ENCODE measurements at places on chromosomes 3 and 15. TPM values are rescaled to one million over a fixed set of nuclear protein-coding genes. Genes with fewer than 3 reads are reported as not detected.

- DNase-seq, result no peak
Measured at GRCh38 chr15:63699101-63699785, 102.1 kb downstream of the FBXL22 start.

DNA sequence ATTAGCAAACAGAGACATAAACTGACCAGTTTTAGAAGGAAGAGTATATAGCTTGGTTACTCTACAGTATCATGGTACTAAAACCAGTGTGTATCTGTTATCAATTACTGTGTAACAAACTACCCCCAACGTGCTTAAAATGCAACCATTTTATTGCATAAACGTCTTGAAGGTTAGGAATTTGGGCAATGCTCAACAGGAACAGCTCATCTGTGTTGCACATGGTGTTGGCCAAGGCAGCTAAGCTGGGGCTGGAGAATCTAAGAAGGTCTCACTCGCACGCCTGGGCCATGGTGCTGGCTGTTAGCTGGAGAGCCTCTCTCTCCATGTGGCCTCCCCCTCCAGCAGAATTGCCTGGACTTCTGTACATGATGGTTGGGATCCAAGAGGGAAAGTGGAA, 81.2 kb upstream of the THBS1 start:
- no peak for DNase-seq

DNA sequence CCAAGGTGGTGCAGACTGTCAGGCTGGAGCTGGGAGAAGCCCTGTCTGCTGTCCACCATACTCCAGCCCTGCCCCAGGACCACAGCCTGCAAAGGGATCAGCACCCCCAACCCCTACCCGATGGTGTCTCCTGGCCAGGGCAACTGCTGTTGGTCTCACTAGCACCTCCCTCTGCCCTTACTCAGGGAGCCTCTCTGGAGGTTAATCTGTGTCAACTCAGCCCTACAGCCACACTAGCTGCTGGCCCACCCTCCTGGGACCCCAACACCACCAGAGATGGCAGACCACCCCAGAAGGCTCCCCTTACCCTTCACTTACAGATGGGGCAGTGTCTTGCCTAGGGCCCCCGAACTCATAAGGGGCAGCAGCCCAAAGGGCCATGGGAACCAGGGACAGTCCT, 65.2 kb downstream of the TLE3 start:
- no peak for DNase-seq

STRIT1 gene
- polyA plus RNA-seq, result 0.28 TPM

DVL3 gene
- 69.5 TPM for polyA plus RNA-seq
